ENCODE measurements at places on chromosomes 3 and 15. TPM values are rescaled to one million over a fixed set of nuclear protein-coding genes. Genes with fewer than 3 reads are reported as not detected.
A peak's percentile ranks its signal among the peaks of the same experiment; 100 is the strongest.

DNA sequence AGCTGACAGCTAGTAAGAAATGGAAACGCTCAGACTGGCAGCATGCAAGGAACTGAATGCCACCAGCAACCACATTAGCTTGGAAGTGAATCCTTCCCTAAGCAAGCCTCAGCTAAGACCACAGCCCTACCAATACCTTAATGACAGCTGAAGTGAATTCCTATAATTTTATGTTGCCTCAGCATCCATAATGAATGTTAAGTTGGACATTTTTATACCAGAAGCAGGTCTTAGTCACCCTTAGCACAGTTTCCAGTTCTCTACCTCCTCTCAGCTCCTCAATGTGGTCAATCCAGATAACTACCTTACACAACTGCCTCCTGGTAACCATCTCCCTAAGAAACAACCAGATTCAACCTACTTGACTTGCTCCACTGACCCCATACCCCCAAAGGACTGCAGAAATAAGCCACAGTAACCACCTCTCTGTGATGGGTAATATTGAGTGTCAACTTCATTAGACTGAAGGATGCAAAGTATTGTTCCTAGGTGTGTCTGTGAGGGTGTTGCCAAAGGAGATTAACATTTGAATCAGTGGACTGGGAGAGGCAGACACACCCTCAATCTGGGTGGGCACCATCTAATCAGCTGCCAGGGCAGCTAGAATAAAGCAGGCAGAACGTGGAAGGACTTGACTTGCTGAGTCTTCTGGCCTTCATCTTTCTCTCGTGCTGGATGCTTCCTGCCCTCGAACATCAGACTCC is 33.5 kb downstream of the NEDD4 start:
- H3K4me1 ChIP-seq, result no peaks in the 10 kb centered on the region
- no peaks in the 10 kb centered on the region for H3K27me3 ChIP-seq
- H3K36me3 ChIP-seq, result no peaks in the 10 kb centered on the region
- no peak for DNase-seq

DNA sequence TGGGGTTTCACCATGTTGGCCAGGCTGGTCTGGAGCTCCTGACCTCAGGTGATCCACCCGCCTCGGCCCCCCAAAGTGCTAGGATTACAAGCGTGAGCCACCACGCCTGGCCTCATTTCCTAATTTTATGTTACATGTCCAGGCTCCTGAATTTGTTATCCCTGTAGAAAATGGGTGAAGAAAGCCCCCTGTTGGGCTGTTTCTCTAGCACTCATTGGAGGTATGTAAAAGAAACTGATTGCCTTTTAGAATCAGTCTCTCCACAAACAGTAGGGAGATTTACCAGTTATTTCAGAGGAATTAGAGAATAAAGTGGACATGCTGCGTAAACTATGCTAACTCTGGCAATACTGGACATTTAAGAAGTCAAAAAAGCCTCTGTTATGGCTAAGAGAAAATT is 364.1 kb upstream of the TBL1XR1 start:
- no peaks in the 10 kb centered on the region for H3K4me1 ChIP-seq
- no peak for DNase-seq
- H3K27me3 ChIP-seq, result no peaks in the 10 kb centered on the region
- no peak overlapping the region for H3K27ac ChIP-seq
- H3K4me3 ChIP-seq, result no peak overlapping the region

DNA sequence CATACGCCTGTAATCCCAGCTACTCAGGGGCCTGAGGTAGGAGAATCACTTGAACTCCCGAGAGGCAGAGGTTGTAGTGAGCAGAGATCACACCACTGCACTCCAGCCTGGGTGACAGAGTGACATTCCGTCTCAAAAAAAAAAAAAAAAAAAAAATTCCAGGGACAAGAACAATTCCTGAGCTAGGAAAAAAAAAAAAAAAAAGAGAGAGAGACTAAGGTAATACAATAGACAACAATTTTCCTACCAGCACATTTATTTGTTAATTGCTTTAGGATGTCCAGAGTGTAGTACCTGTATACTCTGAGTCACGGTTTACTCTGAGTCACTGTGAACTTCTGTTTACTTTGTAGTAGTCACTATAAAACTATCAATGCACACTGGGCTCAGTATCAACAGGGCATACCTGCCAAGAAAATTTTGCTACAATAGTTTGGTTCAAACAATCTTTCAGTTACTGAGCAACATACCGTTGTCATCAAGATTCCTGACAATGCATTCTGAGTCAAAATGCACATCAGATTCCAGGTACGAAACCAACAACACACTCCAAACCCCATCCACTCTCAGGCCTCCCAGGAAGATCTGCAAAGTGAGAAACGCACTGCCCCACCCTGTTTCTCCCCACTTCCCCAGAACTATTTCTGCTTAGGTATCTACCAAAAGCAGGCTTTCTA is 28.3 kb downstream of the IGF2BP2 start:
- no peaks in the 10 kb centered on the region for H3K4me1 ChIP-seq
- no peak overlapping the region for H3K27ac ChIP-seq
- H3K36me3 ChIP-seq, result no peaks in the 10 kb centered on the region
- no peaks in the 10 kb centered on the region for H3K27me3 ChIP-seq

GRCh38 chr3:112013058-112013783 is 14.5 kb downstream of the TAGLN3 start:
- H3K27me3 ChIP-seq, result no peaks in the 10 kb centered on the region
- H3K27ac ChIP-seq, result no peak overlapping the region
- peak; percentile 36 for DNase-seq
- peaks cover 4% of the 10 kb centered on the region for H3K4me1 ChIP-seq
- H3K4me3 ChIP-seq, result no peak overlapping the region

DNA sequence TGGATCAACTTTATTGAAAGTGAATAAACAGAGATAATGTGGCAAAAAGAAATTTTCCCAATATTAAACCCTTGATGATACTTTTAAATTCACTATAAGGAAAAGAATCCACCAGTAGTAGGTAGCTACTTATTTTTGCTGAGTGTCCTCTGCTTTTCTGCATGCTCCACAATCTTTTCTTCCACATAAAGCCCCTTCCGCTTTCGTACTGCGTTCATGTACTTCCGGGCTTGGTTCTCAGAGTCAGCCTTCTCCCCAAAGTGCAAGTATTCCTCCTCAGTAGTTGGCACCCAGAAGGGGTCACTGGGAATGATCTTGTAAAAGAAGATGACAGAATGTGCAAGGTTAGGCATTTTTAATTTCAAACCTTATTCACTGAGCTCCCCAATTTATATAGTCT is 84.4 kb upstream of the MEX3B start:
- H3K27me3 ChIP-seq, result no peaks in the 10 kb centered on the region
- H3K27ac ChIP-seq, result no peak overlapping the region
- no peaks in the 10 kb centered on the region for H3K4me1 ChIP-seq
- peaks cover 11% of the 10 kb centered on the region for H3K36me3 ChIP-seq
- H3K4me3 ChIP-seq, result no peak overlapping the region

GRCh38 chr15:58147171-58147611 is 9.0 kb downstream of the AQP9 start:
- H3K36me3 ChIP-seq, result no peaks in the 10 kb centered on the region
- no peaks in the 10 kb centered on the region for H3K4me1 ChIP-seq
- DNase-seq, result no peak

DNA sequence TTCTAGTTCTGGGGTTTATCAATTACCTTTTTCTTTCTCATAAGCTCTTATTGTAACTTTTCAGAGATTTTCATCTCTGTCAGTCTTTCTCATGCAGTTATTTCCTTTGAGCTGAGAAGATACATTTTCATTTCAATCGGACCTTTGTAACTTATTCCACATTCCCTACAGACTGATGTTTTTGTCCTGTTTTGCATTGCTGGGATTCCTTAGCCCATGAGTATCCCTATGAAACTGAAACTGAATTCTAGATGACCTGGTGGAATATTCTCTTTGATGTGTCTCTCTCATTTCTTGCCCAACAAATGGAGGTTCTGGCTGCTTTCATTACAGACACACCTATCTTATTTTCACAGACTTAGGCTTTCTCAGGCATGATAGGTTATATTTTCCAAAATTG is 10.5 kb upstream of the EPHA6 start:
- H3K27ac ChIP-seq, result no peak overlapping the region
- DNase-seq, result no peak
- no peaks in the 10 kb centered on the region for H3K27me3 ChIP-seq
- H3K4me3 ChIP-seq, result no peak overlapping the region
- H3K4me1 ChIP-seq, result no peaks in the 10 kb centered on the region
- H3K36me3 ChIP-seq, result no peaks in the 10 kb centered on the region

DNA sequence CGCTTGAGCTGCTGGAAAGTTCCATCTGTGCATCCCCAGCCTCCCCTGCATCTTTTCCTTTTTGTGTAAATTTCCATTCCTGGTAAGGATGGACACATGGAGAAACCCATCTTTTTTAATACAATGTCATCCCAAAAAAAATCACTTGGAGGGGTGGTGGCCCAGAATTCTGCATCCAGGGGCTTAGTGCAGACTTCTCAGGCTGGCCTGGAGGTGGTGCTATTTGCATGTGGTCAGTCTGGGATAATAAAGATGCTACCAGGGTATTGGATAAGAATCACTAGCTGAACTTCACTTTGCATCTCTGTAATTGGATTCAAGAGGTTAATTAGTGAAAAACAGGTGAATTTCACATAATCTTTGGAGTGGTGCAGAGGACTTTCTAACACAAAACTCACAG is 1.8 kb upstream of the ZSCAN2 start:
- no peak for DNase-seq
- peaks cover 4% of the 10 kb centered on the region for H3K4me1 ChIP-seq
- H3K36me3 ChIP-seq, result no peaks in the 10 kb centered on the region
- no peak overlapping the region for H3K4me3 ChIP-seq
- no peaks in the 10 kb centered on the region for H3K27me3 ChIP-seq

CELSR3 gene
- total RNA-seq, result 0.25 TPM
